Inflammatory macrophage (primary cell): ENCODE measurements at places on chromosomes 5 and 9.
A peak's percentile ranks its signal among the peaks of the same experiment; 100 is the strongest.

DNA sequence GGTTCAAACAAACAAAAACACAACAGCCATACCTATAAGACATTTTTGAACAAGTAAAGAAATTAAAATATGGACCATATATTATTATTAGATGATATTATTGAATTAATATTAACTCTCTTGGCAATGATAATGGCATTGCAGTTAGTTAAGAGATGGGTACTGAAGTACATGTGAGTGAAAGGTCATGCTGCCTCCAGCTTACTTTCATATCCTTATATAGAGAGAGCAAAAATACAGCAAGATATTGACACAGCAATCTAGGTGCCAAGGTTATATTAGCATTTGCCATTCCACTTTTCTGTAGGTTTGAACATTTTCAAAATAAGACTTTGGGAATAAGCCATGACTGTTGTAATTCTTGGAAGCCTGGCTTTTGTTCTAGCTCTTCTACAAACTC is 6.1 kb downstream of the TNFSF8 start:
- no peak for DNase-seq

- no peak for DNase-seq
These were observed 138.5 kb downstream of the TTLL11 start for GRCh38 chr9:121954477-121955140.

DNA sequence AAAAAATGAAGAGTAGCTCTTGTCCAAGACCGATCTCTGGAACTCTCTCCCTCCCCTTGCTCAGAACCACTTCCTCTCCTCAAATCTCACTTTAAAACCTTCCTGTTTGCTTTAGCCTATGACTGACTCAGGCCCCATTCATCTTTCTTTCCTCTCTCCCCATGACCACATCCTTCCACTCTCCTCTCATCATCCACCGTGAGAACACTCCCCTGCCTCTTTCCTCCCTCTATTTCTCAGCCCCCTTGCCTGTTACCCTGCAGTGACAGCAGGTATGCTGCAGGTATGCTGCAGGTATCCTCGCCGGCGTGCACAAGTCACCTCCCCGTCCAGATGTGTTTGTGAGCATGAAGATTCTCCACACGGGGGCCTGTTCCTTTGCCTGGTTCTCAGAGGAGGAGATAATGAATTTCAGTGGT is 505.3 kb downstream of the CCDC171 start:
- DNase-seq: no peak

DNA sequence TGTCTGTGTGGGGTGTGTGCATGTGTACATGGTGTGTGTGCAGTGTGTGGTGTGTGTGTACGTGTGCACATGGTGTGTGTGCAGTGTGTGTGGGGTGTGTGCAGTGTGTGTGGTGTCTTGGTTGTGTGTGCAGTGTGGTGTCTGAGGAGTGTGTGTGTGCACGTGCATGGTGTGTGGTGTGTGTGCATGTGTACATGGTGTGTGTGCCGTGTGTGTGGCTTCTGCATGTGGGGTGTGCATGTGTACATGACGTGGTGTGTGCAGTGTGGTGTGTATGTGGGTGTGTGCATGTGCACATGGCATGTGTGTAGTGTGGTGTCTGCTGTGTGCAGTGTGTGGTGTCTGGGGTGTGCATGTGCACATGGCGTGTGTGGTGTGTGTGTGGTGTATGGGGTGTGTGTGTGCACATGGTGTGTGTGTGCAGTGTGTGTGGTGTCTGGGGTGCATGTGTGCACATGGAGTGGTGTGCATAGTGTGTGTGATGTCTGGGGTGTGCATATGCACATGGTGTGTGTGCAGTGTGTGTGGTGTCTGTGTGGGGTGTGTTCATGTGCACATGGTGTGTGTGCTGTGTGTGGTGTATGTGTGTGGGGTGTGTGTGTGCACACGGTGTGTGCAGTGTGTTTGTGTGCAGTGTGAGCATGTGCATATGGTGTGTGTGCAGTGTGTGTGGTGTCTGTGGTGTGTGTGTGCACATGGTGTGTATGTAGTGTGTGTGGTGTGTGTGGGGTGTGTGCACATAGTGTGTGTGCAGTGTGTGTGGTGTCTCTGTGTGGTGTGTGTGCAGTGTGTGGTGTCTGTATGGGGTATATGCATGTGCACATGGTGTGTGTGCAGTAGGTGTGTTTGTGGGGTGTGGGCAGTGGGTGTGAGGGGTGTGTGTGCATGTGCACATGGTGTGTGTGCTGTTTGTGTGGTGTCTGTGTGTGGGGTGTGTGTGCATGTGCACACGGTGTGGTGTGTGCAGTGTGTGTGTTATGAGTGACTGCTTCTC is 40.6 kb upstream of the ZNG1F start:
- DNase-seq: peak; percentile 5
